ENCODE measurements at places on chromosomes 1 and 21.

DNA sequence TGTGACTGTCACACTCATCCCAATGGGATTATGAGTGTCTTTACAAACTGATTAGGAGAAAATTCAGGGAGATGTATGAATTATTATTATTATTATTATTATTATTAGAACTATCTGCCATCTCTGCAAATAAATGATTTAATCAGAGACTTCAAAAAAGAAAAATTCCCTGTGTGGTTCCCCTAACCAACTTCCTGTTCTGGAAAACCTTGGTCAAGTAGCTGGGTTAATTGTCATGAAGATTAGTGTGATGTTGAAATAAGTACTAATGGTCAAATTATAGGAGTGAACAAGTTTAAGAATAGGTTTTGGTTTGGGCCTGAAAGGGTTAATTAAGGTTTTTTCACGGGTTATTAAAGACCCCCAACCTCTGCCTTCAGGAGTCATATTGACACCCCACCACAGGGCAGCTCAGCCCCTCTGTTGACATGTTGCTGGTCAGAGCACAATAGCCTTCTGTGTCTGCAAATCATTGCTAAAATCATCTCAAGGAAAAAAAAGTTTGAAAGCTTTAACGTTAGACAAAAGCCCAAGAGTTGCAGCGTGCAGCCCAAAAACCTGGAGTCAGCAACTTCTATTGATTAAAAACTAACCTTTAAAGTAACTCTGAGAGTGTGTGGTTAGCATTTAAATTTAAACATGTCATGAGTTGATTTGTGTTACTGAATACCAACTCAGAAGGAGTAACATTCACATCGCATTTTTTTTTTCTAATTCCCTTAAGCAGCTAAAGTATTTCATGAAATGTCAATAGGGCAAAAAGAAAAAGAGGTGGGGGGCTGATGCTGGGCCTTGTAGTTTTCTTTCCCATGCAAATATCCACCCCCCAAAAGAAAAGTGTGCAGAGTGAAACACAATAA, 272.5 kb downstream of the TM2D1 start:
- DNase-seq = no peak

DNA sequence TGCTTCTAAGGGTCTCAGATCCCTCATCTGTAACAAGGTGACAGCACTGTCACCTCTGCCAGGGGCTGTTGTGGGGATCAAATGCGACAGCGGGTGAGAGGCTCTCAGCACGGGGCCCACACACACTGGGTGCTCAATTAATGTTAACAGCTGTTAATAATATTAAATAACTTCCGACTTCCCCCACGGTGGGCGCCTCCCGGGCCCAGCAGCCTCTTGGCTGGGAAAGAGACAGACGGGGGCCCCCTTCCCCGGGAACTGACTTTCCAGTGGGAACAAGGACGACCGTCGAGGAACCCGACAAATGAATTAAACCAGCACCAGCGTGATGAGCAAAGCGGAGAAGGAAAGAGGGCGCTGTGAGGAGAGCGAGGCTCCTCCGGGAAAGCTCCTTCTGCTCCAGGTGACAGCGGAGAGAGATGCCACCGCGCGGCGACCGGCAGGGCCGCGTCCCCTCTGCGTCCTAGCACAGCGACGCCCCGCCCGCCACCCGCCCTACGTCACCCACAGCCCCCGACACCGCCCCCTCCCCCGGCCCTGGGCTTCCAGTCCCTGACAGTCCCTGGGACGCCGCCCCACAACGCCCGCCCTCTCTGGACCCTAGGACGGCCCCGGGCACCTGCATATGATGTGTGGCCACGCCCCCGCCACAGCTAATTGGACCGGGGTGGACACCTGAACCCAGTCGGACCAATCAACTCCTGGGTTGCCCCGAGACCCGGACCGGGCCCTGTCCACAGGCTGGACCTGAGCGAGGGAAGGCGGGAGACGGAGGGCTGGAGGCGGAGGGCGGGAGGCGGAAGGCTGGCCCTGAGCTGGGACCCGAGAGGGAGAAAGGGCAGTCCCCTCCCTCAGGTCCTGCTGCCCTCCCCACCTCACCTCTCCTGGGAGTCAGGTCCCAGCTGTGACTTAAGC, 38.2 kb downstream of the MATN1 start:
- no peak for DNase-seq

- DNase-seq = no peak
Measured at GRCh38 chr1:55568732-55569131, 353.6 kb upstream of the USP24 start.

DNA sequence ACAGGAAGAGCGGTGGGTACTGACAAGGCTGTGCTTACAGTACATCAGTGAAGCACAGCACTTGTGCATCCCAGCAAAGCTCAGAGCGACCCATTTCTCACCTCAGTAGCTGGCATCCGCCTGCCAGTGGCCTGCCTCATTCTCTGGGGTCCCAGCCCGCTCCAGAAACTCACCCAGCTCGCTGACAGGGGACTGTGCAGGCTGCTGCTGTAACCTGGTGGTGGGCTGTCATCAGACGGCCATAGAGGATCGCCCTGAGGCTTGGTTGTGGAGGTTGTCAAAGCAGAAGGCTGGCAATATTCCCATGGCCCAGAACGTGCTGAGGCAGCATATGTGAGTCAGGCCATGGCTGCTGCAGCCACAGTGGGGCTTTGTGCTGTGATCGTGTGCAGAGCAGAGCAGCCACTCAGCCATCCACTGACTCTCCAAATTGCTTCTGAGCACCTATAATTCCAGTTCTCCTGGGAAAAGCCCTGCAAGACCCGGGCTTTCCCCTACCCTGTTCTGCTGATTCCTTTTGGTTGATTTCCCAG, 13.6 kb upstream of the GPR137B start:
- no peak for DNase-seq
